ENCODE measurements at places on chromosomes 2 and 18. TPM values are rescaled to one million over a fixed set of nuclear protein-coding genes. Genes with fewer than 3 reads are reported as not detected.

The PROM2 gene
- polyA plus RNA-seq, result not detected

The ATP6V1C2 gene
- 0.12 TPM for polyA plus RNA-seq

The GNLY gene
- 6.3 TPM for polyA plus RNA-seq

The RGPD3 gene
- polyA plus RNA-seq, result 0.15 TPM

The CRYGC gene
- not detected for polyA plus RNA-seq

The CCL20 gene
- polyA plus RNA-seq, result not detected

The ACKR3 gene
- 2.0 TPM for polyA plus RNA-seq

The TYMS gene
- polyA plus RNA-seq, result not detected

The ALPI gene
- polyA plus RNA-seq, result not detected

The LRPPRC gene
- 32.2 TPM for polyA plus RNA-seq

DNA sequence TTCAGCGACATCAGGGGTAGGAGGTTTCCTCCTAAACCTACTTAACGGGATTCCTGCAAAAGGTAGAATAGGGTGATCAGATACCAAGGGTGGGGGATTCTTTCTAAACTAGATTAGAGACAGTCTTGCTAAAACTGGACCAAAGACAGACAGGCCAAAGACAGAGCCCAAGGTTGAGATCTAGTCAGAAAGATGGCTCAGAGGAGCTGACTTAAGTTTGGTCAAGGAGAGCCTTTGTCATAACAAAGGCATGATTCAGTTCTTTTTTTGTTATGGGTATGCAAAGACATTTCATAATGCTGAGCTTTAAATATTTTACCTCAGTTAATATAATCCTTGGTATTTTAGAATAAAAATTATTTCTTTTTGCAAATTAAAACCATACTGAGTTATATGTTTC lies 17.8 kb upstream of the GPR75 start:
- H3K4me3 ChIP-seq, result no peak overlapping the region
- no peaks in the 10 kb centered on the region for H3K4me1 ChIP-seq
- H3K27me3 ChIP-seq, result no peaks in the 10 kb centered on the region
- no peak for DNase-seq
- H3K27ac ChIP-seq, result no peak overlapping the region
- H3K36me3 ChIP-seq, result peaks cover 52% of the 10 kb centered on the region

DNA sequence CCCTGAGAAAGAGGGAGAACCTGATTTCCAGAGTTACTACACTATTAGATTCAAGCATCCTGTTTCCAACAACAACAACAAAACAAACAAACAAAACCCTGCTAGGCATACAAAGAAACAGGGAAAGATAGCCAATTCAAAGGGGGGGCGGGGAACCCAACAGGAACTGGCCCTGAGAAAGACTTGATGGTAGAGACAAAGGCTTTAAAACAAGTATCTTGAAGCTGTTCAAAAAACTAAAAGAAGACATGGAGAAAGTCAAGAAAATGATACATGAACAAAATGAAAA lies 147.1 kb downstream of the THADA start:
- H3K27me3 ChIP-seq, result no peaks in the 10 kb centered on the region
- peaks cover 5% of the 10 kb centered on the region for H3K4me1 ChIP-seq
- DNase-seq, result no peak
- no peak overlapping the region for H3K27ac ChIP-seq
- peaks cover 48% of the 10 kb centered on the region for H3K36me3 ChIP-seq

DNA sequence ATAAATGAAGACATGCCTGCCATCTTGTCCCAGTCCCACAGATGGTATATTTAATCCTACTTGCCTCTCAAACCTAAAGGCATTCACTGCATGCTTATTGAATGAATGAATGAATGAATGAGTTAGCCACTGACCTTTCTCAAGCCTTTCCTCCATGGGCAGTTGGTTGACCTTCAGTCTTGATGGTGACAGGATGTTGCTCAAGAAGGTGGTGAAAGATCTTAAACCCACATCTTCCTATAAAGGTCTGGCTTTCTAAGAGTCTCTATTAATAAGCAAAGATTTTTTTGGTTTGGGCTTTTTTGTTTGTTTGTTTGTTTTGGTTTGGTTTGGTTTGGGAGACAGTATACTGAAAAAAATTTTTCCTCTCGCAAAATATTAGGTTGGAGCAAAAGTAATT lies 41.7 kb downstream of the KIAA2012 start:
- H3K4me3 ChIP-seq, result no peak overlapping the region
- peaks cover 32% of the 10 kb centered on the region for H3K27me3 ChIP-seq
- no peaks in the 10 kb centered on the region for H3K36me3 ChIP-seq
- no peak for DNase-seq
- H3K27ac ChIP-seq, result no peak overlapping the region

GRCh38 chr2:42999856-43000241 lies 207.5 kb upstream of the HAAO start:
- no peak overlapping the region for H3K4me3 ChIP-seq
- no peak for DNase-seq
- H3K27me3 ChIP-seq, result no peaks in the 10 kb centered on the region

GRCh38 chr2:96875498-96876268 lies 5.8 kb upstream of the SEMA4C start:
- H3K27me3 ChIP-seq, result peaks cover 13% of the 10 kb centered on the region
- no peak for DNase-seq
- no peak overlapping the region for H3K4me3 ChIP-seq

- H3K36me3 ChIP-seq, result no peaks in the 10 kb centered on the region
- peaks cover 84% of the 10 kb centered on the region for H3K4me1 ChIP-seq
- no peak for DNase-seq
- no peaks in the 10 kb centered on the region for H3K27me3 ChIP-seq
Measured at GRCh38 chr2:9618410-9618809, 12.4 kb downstream of the YWHAQ start.

DNA sequence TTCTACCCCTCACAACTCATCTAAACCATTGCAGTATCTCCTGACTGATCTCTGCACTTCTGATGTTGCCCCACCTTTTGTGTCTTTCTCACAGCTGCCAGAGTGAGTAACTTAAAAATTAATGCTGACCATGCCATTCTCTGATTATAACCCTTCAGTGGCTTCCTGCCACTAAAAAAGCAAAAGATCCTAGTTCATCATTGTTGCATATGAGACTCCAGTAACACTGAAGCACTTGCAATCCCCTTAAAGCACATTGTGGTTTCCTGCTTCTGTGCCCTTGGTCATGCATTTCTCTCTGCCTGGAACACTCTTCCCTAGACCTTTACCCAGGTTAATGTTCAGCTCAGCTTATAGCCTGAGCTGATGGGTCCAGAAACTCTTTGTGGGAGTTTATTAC lies 95.1 kb upstream of the WDSUB1 start:
- H3K36me3 ChIP-seq, result peaks cover 14% of the 10 kb centered on the region
- no peak overlapping the region for H3K27ac ChIP-seq
- DNase-seq, result no peak
- no peak overlapping the region for H3K4me3 ChIP-seq
- H3K4me1 ChIP-seq, result no peaks in the 10 kb centered on the region

GRCh38 chr18:22545066-22545760 lies 127.5 kb upstream of the CTAGE1 start:
- DNase-seq, result no peak
- H3K27me3 ChIP-seq, result no peaks in the 10 kb centered on the region
- H3K4me1 ChIP-seq, result no peaks in the 10 kb centered on the region
- H3K27ac ChIP-seq, result no peak overlapping the region

DNA sequence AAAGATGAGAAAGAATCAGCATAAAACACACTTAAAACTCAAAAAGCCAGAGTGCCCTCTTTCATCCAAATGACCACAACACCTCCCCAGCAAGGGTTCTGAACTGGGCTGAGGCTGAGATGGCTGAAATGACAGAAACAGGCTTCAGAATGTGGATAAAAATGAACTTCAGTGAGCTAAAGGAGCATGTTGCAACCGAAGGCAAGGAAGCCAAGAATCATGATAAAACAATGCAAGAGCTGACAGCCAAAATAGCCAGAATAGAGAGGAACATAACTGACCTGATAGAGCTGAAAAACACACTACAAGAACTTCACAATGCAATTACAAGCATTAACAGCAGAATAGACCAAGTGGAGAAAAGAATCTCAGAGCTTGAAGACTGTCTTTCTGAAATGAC lies 12.2 kb upstream of the PSMA8 start:
- H3K36me3 ChIP-seq, result peaks cover 12% of the 10 kb centered on the region
- peaks cover 24% of the 10 kb centered on the region for H3K27me3 ChIP-seq
- H3K4me3 ChIP-seq, result no peak overlapping the region
- no peak overlapping the region for H3K27ac ChIP-seq
- DNase-seq, result no peak
- H3K4me1 ChIP-seq, result no peaks in the 10 kb centered on the region

DNA sequence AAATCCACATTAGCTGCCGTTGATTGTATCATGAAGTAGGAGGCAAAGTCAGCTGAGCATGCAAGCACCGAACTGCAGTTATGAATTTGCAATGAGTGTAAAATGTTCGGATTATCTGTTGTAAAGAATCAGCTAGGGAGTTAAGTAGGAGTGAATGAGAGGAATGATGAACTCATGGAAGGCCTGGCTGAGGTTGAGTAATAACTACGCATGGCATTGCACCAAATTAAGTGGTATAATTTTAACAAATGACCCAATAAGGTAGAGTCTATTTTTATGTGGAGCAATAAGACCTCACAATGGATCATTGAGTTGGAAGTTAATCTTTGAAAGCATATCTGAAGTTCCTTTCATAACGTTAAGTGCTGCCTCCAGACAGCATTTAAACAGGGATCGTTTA lies 288.2 kb upstream of the CHST9 start:
- no peak overlapping the region for H3K27ac ChIP-seq
- H3K4me1 ChIP-seq, result no peaks in the 10 kb centered on the region
- no peaks in the 10 kb centered on the region for H3K36me3 ChIP-seq
- H3K27me3 ChIP-seq, result no peaks in the 10 kb centered on the region
- no peak overlapping the region for H3K4me3 ChIP-seq

DNA sequence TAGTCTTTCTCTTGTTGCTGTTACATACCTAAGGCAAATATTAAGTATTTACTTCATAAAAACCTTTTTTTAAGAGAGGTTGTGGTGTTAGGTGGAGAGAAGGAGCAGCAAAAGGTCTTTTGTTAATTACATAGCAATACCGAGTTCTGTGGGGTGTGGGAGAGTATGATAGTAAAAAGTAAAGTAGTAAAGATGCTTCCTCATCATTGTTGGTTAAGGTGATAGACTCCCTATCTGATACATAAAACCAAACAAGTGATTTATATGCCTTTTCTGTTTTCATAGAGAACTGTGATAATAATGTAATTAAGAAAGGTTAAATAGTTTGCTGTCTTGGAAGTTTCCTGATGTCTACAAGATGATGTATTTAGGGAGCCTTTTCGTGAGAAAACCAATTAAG lies 75.4 kb downstream of the EML4 start:
- H3K36me3 ChIP-seq, result peaks cover 18% of the 10 kb centered on the region
- no peak overlapping the region for H3K4me3 ChIP-seq
- no peaks in the 10 kb centered on the region for H3K27me3 ChIP-seq
- no peak for DNase-seq

- DNase-seq, result no peak
- H3K27me3 ChIP-seq, result peaks cover 34% of the 10 kb centered on the region
- peak overlapping the region; percentile 34 for H3K27ac ChIP-seq
- H3K4me3 ChIP-seq, result no peak overlapping the region
Measured at GRCh38 chr2:218129458-218130135, 3.8 kb downstream of the CXCR2 start.

DNA sequence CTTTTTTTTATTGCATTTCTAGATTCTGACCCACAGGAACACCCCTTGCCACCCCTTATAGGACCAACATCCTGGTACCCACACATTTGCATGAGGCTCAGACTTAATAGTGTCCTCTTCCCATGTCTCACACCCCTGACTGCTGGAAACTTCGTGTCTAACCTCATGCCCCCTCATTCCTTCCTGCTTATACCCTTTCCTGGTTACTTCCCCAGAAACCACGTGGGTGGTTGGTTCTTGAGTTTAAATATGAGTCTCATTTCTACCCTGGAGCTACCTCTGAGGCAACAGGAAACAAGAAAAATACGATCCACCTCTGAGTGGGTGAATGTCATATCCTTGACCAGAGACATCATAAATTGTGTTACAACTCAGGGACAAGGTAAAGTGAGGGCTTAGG lies 1.6 kb downstream of the TNP1 start:
- H3K27ac ChIP-seq, result no peak overlapping the region
- H3K4me3 ChIP-seq, result no peak overlapping the region
- no peaks in the 10 kb centered on the region for H3K36me3 ChIP-seq
- DNase-seq, result no peak
- no peaks in the 10 kb centered on the region for H3K4me1 ChIP-seq
- H3K27me3 ChIP-seq, result peaks cover 7% of the 10 kb centered on the region

DNA sequence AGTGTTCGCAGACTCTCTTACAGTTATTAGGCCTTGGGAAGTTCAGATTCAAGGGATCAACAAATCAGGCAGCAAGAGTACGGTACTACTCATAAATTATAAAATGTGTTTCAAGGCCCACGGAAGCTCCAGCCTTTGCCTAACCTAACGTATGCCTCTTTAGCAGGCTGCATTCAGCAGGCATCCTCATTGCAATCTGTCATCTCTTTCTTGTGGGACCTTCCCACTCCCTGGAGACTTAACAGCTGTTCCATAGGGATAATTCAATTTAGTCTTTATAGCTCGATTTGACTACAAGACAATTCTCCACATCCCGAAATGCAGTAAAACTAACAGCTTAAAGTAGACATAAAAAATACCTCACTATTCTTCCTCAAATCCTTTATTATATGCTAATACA lies 453.7 kb downstream of the CNTNAP5 start:
- no peak overlapping the region for H3K4me3 ChIP-seq
- H3K36me3 ChIP-seq, result no peaks in the 10 kb centered on the region
- no peaks in the 10 kb centered on the region for H3K4me1 ChIP-seq
- no peak overlapping the region for H3K27ac ChIP-seq

- no peak overlapping the region for H3K27ac ChIP-seq
- DNase-seq, result no peak
- peak overlapping the region; percentile 3 for H3K4me3 ChIP-seq
- H3K27me3 ChIP-seq, result no peaks in the 10 kb centered on the region
- no peaks in the 10 kb centered on the region for H3K36me3 ChIP-seq
Measured at GRCh38 chr2:226796012-226796839, 3.4 kb downstream of the IRS1 start.

DNA sequence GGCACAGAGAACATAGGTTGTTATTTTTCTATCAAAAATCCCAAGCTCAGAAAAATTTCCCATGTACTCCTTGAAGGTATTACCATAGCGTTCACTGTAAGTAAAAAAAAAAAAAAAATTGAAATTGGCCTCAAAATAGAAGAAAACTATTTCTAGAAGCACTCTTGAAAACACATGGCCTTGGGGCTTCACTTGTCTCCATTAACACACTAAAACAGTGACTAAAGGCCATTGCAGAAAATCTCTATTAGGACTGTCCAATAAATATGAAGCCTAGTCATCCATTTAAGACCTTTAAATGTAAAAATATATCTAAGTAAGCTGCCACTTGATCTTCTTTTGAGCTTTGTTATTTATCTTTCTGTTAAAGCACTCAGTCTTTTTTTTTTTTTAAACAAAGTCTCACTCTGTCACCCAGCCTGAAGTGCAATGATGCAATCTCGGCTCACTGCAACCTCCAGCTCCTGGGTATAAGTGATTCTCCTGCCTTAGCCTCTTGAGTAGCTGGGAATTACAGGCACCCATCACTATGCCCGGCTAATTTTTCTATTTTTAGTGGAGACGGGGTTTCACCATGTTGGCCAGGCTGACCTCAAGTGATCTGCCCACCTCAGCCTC lies 35.8 kb downstream of the CCDC68 start:
- no peak for DNase-seq
- no peaks in the 10 kb centered on the region for H3K4me1 ChIP-seq
- H3K4me3 ChIP-seq, result no peak overlapping the region
- no peaks in the 10 kb centered on the region for H3K27me3 ChIP-seq
- H3K27ac ChIP-seq, result no peak overlapping the region

GRCh38 chr2:23700627-23701026 lies 226.3 kb downstream of the ATAD2B start:
- H3K36me3 ChIP-seq, result peaks cover 18% of the 10 kb centered on the region
- no peaks in the 10 kb centered on the region for H3K27me3 ChIP-seq
- no peak overlapping the region for H3K4me3 ChIP-seq
- DNase-seq, result no peak
- peaks cover 3% of the 10 kb centered on the region for H3K4me1 ChIP-seq

- H3K36me3 ChIP-seq, result no peaks in the 10 kb centered on the region
- H3K4me1 ChIP-seq, result no peaks in the 10 kb centered on the region
- H3K27me3 ChIP-seq, result peaks cover 62% of the 10 kb centered on the region
Measured at GRCh38 chr2:100730290-100730868, 89.6 kb upstream of the NPAS2 start.
